ENCODE measurements at places on chromosomes 6 and 20.

- DNase-seq: no peak
These were observed 17.3 kb downstream of the DSTN start for GRCh38 chr20:17587148-17587547.

GRCh38 chr6:4324746-4325145, 189.4 kb upstream of the ECI2 start:
- DNase-seq: no peak

DNA sequence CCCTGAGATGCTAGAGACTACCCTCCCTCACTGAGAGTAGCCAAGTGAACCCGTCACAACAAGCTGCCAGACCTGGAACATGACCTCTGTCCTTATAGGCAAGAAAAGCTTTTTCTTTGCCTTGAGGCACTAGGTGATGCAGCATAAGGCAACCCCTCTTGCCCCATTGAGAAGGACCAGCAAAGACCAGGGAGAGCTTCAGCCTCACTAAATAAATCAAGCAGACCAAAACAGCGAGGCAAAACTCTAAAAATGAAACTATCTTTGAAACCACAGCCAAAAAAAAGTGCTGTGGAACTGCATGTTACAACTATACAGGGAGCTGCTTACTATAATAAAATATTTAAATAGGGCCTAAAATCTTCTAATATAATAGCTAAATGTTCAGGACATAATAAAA, 62.6 kb upstream of the FAM83B start:
- no peak for DNase-seq

DNA sequence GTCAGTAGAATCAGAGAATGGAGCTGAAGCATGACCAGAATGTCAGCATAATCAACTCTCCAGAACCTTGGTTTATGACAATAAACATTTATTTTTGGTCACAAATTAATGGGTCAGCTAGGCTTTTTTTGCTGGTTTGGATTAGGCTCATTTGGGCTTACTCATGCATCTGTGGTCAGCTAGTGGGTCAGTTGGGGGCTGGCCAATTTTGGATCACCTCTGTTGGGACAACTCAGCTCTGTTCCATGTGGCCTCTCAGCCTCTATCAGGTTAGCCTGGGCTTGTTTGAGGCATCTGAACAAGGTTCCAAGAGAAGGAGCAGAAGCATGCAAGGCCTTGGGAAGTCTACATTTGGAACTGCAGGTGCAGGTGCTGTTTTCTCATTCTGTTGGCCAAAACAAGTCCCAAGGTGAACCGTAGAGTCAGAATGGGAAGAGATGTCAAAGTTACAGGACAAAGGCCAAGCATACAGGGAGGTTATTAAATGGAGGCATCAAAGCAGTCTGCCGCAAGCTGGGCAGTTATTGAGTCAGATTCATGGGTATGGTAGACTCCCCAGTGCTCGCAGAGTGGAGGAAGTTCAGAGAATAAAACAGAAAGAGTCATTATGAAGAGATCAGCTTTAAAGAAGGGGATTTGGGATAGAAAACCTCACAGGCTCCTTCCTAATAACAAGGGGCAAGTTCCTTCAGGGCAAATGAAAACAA, 173.0 kb downstream of the PLCB4 start:
- no peak for DNase-seq

DNA sequence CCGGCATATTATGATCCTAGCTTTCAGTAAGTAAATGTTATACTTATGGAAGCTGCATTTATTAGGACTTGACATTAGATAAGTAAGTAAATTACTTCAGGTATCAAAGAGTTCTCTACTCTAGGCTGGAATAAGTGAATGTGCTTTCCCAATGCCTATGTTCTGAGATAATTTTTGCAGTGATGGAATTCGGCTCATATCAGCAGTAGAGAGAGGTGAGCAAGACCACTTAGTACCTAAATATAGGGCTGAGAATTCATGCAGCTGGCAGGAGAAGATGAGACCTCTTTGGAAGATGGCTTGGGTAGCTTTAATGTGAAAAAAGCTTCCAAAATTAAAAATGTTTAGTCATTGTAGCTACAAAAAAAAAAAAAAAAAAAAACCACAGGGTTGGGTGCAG, 13.3 kb upstream of the BEND3 start:
- no peak for DNase-seq

- no peak for DNase-seq
These were observed 31.5 kb downstream of the TRAF3IP2 start for GRCh38 chr6:111573892-111574797.

DNA sequence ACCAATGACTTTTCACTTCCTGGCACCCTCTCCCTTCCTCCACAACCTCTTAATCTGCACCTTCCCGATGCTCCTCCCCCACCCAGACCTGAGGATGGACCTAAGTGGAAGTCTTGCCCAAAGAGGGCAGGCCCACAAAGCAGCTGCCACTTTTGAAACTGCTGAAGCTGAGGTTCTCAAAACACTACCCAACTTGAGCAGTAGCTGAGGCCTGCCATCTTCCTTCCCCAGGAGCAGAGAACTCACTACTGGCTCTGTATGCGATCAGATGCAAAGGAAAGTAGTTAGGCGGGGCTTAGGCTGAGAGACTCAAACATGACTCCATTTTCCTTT, 1.5 kb downstream of the HM13 start:
- DNase-seq: no peak

DNA sequence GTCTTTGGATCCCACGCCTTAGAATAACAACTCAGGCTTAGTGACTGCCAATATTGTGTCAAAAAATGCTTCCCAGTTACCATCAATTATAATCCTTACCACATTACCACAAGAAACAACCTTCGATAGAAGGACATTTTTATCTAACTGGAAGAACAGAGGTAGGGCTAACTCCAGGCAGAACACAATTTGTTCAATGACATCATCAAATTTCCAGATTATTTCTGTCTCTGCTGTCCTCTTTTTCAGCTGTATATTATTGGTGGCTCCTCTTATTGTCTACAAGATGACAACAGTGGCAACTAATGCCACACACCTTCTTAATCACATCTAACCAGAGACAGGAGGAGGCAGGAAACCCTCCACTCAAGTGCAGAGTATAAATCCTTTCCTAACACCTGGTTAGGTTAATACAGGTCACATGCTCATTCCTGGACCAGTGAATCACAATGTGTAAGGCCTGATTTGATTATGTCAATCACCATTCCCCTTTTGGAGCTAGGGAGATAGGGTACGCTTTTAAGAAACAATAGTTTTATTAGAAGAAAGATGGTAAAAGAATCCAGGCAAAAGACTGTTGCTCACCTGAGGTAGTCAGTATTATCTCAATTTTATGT, 18.0 kb downstream of the KHDC1L start:
- DNase-seq: no peak

GRCh38 chr6:80217794-80218193, 111.3 kb downstream of the BCKDHB start:
- DNase-seq: no peak

GRCh38 chr6:138386897-138387296, 9.2 kb downstream of the SMIM28 start:
- no peak for DNase-seq

DNA sequence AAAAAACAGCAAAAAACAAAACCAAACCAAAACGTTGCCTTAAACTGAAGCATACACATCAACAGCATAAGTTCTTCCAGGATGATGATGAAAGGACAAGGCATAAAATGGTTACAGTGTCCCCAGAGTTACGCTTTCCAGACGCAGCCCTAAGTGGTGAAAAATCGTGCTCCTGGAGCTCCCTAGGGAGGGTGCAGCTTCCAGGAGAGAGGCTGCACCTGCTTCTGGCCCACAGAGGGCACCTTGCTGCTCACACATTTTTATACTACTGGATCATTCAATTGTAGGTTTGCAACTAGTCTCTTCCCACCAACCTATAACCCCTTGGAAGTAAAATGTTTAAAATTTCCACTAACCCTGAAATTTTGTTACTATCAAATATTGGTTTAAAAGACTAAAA, 115.0 kb downstream of the PRKN start:
- no peak for DNase-seq

- DNase-seq: no peak
These were observed 88.6 kb downstream of the MRPL14 start for GRCh38 chr6:44038543-44039065.

DNA sequence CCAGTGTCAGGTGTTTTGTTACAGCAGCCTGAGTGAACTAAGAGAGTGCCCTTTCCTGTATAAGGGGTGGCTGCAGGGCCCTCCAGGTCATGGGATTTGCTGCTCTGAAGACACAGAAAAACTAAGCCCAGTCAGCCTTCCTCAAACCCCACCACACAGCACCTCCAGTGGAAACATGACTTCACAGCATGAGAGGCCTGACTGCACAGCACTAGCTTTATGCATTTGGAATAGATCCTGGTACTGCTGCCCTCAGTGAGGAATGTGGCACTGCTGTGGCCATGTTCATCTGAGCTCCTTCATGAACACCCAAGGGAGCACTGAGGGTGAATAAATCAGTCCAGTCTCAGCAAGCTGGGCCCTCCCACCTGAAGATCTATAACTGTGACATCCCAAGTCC, 296.1 kb upstream of the FOXQ1 start:
- DNase-seq: no peak

- no peak for DNase-seq
These were observed 4.4 kb downstream of the PCIF1 start for GRCh38 chr20:45938727-45939438.

DNA sequence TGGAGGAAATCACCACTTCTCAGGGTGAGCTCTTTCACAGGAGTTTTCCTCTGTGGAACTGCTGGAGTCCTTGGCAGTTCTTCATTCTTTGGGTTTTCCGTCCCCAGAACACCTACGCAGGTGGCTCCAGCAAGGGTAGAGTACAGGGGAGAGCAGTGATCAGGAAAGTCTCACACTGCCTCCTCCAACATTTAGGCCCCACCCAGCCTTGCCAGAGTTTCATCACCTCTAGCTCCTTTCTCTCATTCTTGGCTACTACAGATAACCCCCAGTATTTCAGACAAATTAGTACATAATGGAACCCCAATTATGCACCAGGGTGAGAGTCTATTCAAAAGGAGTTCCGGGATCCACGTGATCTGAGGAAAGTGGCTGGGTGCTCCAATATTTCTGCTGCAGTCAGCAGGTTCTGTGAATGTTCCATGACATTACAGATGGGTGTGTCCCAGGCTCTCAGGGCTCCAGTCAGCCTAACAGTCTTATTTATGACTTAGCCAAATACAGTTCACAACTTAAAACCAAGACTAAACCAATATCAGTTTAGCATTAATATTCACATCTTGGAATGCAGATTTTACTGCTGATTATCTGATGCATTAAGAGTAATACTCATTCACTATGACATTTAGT, 44.6 kb downstream of the GPR63 start:
- DNase-seq: no peak
